NCI-H526 treated with DMSO at 0.1 percent for 48 hours (cell line): ENCODE measurements at places on chromosomes 6 and 20.

DNA sequence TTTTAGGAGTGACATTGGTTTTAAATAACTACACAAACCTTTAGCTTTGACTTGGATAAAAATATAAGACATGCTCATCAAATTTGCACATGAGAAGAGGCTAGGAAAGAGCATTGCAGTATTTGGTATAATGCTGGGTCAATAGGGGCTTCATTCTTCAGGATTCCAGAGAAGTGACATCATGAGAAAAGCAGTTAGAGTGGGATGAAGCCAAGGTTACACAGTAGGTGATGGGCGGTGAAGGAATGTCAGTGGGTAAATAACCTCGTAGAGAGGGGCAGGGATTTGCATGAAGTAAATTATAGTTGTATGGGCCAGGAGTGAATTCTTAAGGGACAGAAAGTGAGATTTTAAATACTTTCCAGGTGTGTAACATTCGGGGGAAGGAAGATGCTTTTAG, 216.2 kb downstream of the RFPL4B start:
- no peak for DNase-seq

DNA sequence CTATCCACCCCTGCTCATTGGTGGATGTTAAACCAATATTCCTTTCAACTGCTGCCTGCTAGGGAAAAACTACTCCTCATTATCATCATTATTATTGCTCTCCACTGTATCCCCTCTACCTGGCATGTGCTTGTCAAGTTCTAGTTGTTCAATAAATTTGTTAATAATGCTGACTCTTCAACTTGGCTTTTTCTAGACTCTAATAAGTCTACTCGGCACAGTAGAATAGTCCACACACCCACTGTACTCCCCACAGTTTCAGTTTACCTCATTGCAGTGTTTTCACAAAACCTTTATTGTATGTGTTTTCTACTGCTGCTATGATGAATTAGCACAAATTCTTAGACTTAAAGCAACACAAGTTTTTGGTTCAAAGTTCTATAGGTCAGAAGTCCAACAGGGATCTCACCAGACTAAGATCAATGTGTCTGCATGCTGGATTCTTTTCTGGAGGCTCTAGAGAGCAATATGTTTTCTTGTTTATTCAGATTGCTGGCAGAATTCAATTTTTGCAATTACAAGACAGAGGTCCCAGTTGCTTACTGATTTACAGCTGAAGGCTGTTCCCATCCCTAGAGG, 13.1 kb downstream of the BTN3A1 start:
- no peak for DNase-seq

GRCh38 chr6:43368259-43369160, 937 bp downstream of the ZNF318 start:
- peak; percentile 27 for DNase-seq

- DNase-seq: no peak
These were observed 15.3 kb upstream of the MMP9 start for GRCh38 chr20:45993197-45993951.
